WERI-Rb-1 (cell line): ENCODE measurements at places on chromosomes 16 and 17.

DNA sequence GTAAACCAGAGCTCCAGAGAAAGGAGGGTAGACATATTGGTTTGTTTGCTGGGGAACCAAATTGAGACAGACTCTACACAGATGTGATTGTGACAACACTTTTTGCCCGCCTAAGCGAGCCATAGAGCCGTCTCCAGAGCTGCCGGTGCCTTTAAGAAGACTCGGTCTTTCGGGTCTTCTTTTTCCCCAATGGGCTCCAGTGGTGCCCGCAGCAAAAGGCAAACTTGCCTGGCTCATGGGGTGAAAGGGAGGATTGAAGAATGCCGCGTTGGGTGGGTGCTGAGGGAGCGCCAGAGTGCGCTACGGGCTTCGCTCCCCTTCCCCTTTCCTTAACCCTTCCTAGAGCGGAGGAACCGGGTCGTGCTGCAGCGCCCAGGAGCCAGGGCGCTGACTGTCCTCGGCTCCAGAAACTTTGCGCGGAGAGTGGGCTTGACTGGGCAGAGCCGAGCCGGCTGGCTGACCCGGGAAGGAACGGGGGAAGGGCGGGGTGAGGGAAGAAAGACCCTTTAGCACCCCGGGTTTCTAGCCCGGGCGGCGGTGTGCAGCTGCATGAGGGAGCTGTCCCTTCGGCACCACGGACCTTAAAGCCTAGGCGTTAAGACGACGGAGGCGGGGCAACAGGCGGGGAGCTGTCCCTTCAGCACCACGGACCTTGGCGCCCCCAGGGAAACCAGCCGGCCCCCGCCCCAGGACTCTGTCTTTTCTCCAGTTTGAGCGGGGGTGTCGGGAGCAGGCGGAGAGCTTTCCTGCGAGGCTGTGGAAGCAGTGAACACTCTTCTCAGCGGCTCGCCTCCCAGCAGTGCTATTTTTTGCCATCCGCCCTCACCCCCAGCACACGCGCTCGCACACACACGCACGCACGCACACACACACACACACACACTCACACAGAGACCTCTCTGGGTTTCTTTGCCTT, at the start of gene CACNG3:
CACNG3 (plus strand) TSS at position 880 of the 916 bp plus-strand sequence. CDS start 420 bp downstream, outside the sequence.
- DNase-seq, result peak; percentile 46

DNA sequence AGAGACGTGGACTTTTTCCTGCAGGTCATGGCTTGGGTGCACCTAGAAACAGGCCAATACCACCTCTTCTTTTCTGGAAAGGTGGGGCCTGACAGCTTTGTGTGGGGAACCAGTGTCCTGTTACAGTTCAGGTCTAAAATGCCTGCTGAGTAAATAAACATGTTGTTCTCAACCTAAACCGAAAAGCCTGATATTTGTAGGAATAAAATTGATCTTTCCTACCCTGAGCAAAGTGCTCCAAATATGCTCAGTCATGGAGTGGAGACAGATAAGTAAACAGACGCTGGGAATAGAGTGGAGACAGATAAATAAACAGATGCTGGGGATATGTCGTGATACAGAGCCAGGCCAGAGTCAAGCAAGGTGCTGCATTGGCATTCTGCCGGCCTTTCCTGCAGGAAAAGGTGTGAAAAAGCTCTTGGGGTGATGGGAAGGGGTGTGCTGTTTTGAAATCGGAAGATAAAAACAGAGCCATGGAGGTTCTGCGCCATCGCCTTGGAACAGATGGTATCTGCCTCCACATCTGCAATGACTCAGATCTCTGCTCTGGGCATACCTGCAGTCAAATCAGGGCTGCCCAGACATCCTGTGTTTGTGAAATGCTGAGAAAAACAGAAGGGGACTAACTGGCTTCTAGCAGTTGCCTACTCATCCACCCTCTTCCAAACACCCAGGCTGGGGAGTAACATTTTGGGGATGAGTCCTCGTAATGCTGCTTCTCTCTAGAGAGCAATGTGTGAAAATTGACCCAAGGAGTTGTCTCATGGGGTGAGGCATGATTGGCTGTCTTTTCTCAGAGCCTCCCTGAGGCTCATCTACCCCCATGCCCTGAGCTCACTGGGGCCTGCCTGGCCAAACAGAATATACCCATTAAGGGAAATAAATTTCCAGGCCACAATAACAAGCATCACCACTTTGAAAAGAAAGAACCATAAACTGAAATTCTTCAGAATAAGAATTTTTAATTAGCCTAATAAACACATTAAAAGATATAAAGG, 16.8 kb upstream of the TRPV2 start:
- DNase-seq, result no peak

DNA sequence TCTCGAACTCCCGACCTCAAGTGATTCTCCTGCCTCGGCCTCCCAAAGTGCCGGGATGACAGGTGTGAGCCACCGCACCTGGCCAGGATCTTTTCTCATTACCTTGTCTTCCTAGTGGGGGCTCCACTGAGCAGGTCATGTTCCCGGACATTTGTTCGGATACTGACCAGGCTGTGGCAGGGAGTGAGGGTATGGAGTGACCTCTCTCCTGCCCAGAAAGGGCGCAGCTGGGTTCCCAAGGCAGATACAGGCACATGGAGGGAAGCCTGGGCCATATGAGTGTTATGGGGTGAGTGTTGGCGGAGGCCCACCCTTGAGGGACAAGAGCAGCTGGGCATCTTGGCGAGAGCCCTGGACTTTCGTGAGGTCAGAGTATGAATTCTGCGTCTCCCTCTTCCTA, 5.5 kb downstream of the SERPINF1 start:
- no peak for DNase-seq

DNA sequence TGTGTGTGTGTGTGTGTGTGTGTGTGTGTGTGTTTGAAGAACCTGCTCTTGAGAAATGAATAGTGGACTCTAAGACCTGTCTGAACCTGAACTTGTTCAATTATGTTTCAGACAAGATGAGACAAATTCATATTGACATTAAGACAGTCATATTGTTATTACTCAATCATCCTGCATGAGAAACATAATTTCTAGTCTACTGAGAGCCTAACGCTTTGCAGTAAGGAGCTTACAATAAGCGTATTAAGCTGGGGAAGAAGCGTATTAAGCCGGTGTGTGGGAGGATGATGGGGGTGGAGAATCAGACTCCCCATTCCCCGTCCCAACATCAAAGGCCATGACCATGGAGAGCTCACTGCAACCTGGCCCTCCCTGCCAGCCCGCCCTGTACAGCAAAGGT, 22.4 kb upstream of the MNT start:
- peak; percentile 91 for DNase-seq

GRCh38 chr17:64406321-64407200, 15.9 kb upstream of the PECAM1 start:
- DNase-seq, result no peak

DNA sequence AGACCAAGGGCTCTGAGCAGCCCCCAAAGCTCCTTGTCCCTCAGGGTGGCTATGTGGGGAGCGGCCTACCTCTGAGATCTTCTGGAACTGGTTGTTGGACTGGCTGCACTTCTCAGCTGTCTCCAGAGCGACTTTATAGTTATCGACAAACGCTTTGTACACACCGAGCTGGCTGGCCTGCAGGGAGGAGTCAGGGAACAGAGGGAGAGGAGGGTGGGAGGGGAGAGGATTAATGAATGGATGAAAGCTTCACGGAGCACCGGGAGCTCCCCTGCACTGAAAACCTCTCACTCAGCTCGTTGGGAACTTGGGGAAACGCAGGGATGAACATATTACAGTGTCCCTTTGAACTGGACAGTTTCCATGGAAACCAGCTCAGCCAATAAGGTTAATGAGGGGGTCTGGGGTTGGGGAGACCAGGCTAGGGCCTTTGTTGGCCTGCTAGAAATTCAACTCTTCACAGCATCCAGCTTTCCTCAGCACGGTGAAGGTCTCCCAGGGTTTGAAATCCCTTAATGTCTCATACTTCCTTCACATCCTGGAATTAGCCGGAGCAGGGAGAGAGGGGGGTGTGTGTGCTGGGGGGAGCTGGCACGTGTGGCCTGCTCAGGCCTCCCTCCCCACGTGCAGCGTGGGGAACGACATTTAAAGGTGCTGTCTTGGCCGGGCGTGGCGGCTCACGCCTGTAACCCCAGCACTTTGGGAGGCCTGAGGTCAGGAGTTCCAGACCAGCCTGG, 86.7 kb downstream of the TIMM22 start:
- DNase-seq, result peak; percentile 74

DNA sequence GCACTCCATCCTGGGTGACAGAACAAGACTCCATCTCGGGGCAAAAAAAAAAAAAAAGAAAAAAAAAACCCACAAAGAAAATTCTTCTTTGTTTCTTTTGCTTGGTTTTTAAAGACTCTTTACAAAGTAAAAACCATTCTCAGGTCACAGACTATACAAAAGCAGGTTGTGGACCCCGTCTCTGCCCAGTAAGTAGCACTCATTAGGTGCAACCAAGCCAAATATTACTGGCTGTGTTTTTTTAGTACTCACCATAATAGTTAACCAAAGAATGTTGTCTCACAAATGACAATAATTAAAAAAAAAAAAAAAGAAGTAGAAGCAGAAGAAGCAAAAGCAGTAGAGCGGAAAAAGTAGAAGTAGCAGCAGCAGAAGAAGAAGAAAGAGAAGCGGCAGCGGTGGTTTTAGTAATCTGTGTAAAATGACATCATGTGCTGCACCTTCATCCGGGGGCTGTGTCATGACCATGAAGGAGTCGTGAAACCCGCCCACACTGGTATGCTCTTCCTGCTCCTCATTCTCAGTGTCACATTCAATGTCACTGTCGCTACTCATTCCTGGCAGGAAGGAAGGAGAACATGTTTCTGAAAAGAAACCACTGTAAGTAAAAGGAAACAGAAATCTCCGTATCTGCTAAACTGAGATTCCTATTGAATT, 105.4 kb downstream of the TRIM37 start:
- DNase-seq, result no peak

DNA sequence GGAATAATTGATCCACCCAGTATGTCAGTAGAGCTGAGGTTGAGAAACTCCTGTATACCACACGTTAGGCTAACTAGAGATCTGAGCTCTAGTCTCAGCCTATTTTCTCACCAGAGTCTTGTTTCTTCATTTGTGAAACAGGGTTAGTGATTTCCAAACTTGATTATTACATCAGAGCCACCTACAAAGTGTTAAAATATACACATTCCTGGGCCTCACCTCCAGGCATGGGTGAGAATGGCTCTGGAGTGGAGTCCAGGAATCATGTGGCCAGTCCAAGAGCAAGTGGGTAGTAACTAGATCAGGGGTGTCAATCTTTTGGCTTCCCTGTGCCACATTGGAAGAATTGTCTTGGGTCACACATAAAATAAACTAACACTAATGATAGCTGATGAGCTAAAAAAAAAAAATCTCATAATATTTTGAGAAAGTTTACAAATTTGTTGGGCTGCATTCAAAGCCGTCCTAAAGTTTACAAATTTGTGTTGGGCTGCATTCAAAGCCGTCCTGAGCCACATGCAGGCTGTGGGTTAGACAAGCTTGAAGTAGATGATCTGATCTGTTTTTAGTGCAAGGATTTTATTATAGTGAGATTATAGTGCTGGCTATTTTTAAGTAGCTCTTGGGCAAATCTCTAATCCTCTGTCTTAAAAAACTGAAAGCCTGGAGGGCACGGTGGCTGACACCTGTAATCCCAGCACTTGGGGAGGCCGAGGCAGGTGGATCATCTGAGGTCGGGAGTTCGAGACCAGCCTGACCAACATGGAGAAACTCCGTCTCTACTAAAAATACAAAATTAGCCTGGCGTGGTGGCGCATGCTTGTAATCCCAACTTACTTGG, 20.4 kb downstream of the PRCD start:
- no peak for DNase-seq

DNA sequence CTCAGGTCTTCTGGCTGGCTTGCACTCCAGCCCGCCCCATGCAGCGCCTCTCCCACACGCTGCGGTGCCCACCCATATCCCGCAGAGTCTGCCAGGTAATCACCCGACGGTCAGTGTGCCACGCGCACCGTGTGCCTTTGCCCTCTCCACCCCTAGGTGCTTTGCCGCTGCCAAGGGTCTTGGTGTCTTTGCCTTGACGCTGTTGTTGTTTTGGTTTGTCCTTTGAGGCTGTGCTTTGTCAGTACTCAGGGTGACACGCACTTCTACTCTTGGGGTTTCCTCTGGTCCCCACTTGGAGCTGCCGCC, 30.1 kb downstream of the UBN1 start:
- DNase-seq, result no peak

DNA sequence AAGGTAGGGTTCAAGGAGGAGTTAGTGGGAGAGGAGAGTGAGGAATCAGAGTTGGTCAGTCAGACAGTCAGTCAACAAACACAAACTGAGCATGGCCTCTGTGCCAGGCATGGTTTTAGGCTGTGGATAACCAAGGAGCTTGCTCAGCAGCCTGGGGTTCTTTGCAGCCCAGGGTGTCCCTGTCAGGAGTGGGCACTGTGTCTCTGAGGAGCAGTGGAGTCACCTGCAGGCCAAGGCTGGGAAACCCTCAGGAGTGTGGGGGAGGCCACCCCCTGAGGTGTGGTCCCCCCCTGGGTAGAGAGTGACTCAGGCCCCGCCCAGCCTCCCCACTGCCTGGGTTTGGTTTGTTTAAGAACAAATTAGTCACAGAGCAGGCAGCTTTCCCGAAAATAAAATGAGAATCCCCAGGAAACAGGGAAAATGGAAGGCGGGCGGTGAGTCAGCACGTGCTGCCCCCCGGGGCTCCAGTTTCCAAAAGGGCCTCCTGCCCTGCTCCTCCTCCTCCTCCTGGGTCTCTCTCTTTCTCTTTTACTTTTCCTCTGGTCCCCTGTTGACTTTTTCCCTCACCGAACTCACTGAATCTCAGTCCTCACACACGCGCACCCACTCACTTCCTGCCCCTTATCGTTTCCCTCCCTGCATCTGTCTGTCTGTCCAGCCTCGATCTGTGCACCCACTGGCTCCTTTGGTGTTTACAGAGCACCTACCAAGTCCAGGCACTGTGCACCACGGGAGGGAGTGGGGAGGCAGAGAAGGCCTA, 44.3 kb downstream of the SOCS3 start:
- DNase-seq, result no peak

- DNase-seq, result no peak
Observed at GRCh38 chr17:42092939-42093338, 5.3 kb downstream of the ZNF385C start.

GRCh38 chr17:7191571-7192270, 12.6 kb upstream of the ASGR1 start:
- DNase-seq, result peak; percentile 90

GRCh38 chr17:8776881-8777280, 18.5 kb upstream of the SPDYE4 start:
- no peak for DNase-seq

- DNase-seq, result no peak
Observed at GRCh38 chr16:87735270-87736007, 30.3 kb downstream of the KLHDC4 start.

- DNase-seq, result peak; percentile 91
Observed at GRCh38 chr16:21101631-21102420, 48.8 kb downstream of the DNAH3 start.

DNA sequence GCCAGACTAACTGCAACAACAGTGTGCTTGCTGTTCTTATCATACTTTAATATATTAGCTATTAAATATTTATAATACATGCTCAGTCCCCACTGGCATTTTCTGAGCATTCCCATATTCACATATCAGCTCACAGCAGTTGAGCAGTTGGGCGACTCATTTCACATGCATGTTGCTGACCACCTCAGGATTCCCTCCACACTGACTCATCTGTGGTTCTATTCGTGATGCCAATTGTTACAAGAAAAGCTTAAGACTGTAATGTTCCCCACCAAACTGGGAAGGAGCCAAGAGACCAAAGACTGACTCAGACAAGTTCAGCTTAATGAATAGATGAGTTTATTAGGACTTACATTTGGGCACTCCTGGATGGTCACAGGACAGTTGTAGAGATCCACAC, 100.3 kb upstream of the KIF2B start:
- no peak for DNase-seq
